Stimulated activated CD4-positive, alpha-beta T cell treated with anti-CD3 and anti-CD28 coated beads, Interleukin-15, amount 100 ng/mL, for 1 hour (primary cell): ENCODE measurements at places on chromosomes 12 and 14.

DNA sequence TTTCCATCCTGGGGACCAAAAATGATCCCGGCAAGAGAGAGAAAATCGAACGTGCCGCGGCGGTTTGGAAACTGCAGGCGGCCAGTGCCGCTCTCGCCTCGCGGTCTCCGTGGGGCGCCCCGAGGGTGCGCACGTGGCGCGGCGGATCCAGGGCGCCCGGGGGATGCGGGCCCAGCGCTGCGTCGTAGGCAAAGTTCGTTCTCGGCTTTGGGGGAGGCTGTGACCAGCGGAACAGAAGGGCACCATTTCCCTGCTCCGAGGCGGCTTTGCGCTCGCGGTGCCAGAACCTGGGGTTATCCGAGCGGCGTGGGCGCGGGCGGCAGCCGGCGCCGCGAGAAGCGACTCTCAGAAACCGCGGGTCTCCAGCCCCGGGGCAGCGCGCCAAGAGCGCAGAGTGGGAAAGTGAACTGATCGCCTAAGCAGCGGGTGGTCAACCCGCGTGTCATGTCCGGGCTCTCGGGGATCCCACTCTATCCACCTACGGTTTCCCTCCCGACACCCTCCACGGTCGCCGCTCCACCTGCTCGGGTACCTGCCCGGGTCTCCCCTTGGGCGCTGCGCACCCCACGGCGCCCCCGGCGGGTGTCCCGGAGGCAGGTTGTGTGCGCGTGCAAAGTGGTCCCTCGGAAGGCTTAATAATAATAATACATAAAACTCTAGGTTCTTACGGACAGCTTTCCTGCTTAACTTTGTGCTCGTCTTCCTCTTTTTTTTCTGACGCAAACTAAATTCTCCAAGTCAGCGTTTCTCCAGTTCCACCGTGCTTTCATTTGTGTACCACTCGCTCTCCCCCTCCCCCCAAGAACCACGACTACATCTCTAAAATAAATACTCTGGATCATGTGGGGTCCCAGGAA, 1.2 kb downstream of the ESRRB start:
- no peak for DNase-seq

- no peak for DNase-seq
Measured at GRCh38 chr12:127546721-127547505, 720.1 kb upstream of the TMEM132C start.

GRCh38 chr14:68711561-68712309, 81.1 kb downstream of the ZFP36L1 start:
- no peak for DNase-seq

DNA sequence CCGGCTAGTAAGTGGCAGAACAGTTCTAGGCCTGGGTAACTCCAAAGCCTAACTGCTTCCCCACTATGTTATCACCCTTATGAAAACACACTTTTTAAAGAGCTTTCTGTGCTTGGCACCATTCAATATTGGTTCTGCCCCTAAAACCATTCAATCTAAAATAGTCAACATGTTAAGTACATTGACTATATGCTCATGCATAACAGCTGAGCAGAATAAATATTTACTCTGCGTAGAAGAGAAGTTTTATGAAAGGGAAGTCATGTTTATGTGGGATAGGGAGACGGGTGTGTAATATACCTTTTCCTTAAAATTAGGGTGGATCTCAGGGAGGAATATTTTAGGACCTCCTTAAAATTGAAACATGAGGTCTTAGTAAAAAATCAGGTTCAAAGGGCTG, 80.5 kb downstream of the SAMD4A start:
- no peak for DNase-seq

DNA sequence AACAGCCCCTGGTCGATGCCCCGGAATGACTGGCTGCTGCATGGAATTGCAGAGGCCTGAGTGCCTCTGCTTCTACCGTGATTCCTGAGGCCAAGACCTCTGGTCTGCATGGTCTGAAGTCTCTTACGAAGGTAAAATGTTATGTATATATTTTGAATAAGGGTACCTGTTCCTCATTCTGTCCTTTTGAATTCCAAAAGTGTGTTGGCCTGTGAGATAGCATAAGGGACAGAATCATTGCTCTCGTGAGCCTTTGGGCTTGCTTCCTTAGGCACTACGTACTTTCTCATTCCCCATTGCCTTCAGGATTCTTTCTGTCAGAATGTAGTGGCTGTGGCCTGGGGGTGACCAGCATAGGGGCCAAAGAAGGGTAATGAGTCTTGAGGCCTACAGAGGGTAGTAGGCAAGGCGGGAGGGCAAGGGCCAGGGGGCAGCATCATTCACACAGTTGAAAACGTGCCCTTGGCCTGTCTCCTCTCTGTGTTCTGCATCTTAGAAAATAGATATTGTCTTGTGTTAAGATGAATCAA, 19.5 kb downstream of the TRAF3 start:
- no peak for DNase-seq

DNA sequence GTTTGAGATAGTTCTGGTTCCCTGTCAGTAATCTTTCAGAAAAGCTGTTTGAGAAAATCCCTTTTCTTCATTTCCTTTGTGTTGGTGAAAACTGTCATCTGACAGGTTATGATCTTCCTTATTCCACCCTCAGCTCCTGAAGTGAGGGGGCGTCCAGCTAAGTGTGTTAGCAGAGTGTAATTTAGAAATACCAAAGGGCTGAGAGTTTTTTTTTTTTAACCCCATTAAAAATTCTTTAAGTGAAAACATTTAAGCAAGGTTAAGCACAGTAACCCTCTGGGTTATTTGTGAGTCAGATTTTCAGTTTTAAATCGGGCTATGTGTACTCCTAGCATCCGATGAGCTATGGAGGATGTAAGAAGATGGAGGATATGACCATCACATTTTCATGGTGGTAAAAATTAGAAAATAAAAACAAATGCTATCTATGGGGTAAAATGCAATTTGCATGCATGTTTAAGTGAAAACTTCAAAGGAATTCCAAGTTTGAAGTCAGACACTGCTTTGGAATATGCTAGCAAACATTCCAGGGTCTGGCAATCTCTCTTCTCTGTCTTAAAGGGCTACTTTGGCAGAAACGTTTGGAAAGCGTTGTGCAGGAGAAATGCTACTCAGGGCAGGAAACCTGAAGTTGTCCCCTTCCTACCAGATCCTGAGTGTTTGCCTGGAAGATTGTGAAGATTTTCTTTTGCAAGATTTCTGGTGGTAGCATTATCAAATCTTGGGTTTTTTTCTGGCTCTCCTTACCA, 197.0 kb upstream of the PRICKLE1 start:
- DNase-seq = no peak

DNA sequence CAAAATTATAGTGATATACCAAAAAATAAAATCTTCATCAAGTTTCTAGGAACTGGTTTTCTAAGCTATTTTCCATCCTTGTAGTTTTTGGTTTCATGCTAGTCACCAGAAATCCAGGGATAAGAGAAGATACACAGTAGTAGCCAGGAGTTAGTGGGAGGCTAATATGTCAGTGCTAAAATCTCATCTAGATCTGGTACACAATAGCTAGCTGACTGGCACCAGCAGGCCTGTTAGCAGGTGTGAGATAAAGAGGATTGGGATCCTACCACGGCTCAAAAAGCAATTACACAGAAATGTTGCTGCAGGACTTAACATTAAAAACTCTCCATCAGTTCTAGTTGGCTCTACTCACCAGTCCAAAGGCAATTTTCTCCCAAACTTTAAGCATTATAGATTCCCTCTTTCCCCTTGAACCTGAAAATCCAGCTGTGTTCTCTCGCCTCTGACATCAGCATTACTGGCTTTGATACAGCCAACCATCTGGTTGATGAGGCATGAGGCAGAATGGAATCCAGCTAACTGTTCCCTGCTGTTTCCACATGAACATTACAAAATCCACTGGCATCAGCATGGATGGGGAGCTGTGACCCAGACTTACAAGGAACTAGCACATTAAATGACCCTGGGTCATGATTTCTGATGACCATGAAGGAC, 41.8 kb upstream of the CCDC196 start:
- DNase-seq = no peak

GRCh38 chr14:77143071-77143470, 1.5 kb upstream of the ZDHHC22 start:
- no peak for DNase-seq

DNA sequence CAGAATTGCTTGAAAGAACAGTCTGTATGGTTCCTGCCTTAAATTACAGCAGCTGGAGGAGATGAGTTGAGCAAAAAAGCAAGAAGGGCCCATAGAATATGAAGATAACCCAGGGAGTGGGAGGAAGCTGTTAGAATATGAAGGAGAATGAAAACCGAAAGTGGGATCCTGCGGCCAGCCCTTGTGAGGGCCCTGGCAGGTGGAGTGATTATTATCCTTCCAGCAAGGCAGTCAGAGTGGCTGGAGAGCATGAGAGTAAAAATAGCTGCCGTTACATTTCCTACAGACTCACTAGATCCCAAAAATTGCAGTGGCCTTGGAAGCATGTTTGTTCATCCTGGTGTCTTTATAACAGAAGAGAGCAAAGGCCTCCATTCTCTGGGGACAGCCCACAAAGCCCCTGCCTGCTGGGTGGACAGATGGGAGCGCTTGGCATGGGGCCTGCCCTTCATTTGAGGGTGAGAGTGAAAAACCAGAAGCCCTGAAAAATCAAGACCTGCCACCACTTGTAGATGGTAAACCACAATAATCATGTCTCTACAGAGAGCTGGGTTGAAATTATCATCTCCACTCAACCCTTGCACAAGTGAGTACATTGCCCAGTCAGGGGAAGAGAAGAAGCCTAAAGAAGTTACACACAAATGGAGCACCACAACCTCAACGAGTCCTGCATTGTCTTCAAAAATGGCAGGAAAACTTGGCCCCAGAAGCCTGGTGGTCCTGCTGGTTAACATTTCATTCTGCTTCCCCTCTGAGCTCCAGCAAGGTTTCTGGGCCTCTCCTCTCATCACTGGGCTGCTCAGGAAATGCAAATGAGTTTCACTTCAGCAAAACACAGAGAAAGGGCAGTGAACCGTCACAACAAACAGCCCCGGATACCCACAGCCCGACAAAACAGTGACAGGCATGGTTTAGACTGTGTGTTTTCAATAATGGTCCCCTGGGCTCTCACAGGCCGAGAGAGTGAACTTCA, 20.5 kb downstream of the ZDHHC22 start:
- DNase-seq = no peak

GRCh38 chr14:76872796-76873432, 46.7 kb downstream of the LRRC74A start:
- DNase-seq = peak; percentile 36

- no peak for DNase-seq
Measured at GRCh38 chr14:69648480-69649451, 37.4 kb downstream of the SUSD6 start.

DNA sequence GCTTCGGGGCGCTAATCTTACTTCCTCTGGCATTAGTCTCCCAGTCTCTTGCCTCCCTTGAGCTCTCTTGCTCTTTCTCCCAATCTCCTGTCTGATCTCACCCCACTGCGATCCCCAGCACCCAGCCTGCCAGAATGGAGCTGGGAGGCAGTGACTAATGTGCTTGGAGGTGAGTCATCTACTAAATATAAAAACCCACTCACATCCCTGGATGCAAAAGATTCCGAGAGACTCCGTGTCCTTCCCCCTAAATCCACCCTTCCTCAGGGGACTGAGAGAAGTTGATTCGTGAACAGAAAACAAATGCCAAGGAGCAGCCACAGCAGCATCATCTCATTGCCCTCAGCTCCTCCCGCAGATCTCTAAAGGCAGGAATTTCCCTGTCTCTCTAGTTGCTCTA, 45.7 kb upstream of the KCNA5 start:
- DNase-seq = no peak

DNA sequence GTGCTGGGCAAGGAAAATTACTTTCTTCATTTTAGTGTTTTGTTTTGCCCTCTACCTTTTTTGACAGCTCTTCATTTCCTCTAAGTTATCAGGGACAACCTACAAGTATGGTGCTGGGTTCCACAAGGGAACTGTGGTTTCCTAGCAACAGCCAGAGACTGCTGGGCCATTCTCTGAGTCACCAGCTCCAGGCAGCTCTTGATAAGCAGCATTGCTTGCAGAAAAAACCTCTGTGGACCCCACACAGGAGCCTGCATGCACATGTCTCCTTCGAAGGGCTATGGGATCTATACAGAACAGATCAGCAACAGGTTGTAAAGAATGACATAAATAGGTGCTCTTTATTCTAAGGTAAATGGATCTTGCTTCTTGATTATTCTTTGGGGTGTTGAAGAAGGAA, 81.0 kb upstream of the CCDC196 start:
- no peak for DNase-seq

DNA sequence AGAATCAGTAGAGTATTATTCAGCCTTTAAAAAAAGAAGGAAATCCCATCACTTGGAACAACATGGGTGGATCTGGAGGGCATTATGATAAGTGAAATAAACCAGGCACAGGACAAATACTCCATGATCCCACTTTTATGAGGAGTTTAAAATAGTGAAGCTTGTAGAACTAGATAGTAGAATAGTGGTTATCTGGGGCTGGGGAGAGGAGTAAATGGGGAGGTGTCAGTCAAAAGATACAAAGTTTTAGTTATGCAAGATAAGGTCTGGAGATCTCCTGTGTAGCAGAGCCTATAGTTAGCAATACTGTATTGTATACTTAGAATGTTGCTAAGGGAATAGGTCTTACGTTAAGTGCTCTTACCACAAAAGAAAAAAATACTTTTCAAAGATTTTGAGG, 64.9 kb downstream of the RIC8B start:
- DNase-seq = no peak

GRCh38 chr14:21703357-21704326, 30.0 kb upstream of the OR4E1 start:
- no peak for DNase-seq

- peak; percentile 88 for DNase-seq
Measured at GRCh38 chr14:103628684-103629502, at the start of gene KLC1. KLC1 (plus strand) TSS chr14:103629211; CDS start chr14:103654565, 25,354 bp downstream.

- DNase-seq = no peak
Measured at GRCh38 chr12:15278816-15279658, 43.3 kb upstream of the PTPRO start.

DNA sequence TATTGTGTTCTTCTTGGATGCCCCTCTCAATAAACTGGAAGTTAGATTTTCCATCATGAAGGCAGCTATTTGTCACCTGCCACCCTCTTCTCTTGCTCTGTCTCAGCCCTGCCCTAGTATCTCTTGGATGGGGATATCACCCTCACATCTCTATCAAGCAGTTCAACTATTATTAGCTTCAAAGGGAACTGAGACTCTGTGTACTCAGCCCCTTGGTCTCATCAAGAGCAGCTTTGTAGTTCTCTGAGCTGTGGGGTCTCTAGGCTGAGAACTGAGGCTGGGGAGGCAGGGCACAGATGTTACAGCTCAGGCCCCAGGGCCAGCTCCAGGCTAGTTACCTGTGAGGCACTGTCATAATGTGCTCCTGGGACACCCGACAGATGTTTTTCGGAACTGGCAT, 130.3 kb downstream of the DAD1 start:
- DNase-seq = no peak
